ENCODE measurements at places on chromosomes 16 and 17.
A peak's percentile ranks its signal among the peaks of the same experiment; 100 is the strongest.

- no peak for DNase-seq
Measured at GRCh38 chr16:8864480-8865110, 4.2 kb downstream of the CARHSP1 start.

- no peak for DNase-seq
Measured at GRCh38 chr16:67845291-67846062, 1.3 kb upstream of the NUTF2 start.

- DNase-seq, result peak; percentile 79
Measured at GRCh38 chr17:45160447-45161287, 1.0 kb upstream of the HEXIM2 start.

- no peak for DNase-seq
Measured at GRCh38 chr17:4504188-4504587, 5.5 kb downstream of the SPNS2 start.

DNA sequence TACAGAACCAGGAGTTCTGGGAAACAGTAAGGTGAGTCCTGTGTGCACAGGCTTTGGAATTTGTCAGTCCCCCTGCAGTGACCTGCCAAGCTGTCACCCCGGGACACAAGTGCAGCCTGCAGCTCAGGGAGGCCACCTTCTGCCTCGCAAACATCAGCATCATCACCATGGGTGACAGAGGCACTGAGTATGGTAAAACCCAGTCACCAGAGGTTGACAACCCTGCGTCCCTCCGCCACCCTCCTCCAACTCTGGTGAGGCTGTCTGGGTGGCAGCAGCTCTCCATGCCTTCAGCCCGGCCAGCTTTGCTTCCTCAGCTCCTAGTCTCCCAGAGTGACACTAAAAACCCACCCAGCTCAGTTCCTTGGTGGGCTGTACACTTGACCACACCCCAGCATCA lies 221.0 kb downstream of the CPPED1 start:
- DNase-seq, result no peak

GRCh38 chr16:76123966-76124365 lies 153.2 kb upstream of the CNTNAP4 start:
- no peak for DNase-seq

- no peak for DNase-seq
Measured at GRCh38 chr16:19366391-19366790, 51.3 kb upstream of the TMC5 start.

GRCh38 chr17:68600931-68601564 lies at the start of gene FAM20A:
Gene FAM20A (minus strand): TSS chr17:68601367. CDS start chr17:68600666, 701 bp downstream.
- DNase-seq, result no peak

GRCh38 chr17:55717898-55718735 lies 4.5 kb downstream of the TMEM100 start:
- peak; percentile 72 for DNase-seq

GRCh38 chr17:47811709-47812108 lies 9.9 kb downstream of the OSBPL7 start:
- no peak for DNase-seq

- no peak for DNase-seq
Measured at GRCh38 chr16:11429823-11430222, 84.6 kb downstream of the RMI2 start.

GRCh38 chr17:65565559-65565958 lies 4.1 kb upstream of the AXIN2 start:
- DNase-seq, result no peak

- DNase-seq, result peak; percentile 66
Measured at GRCh38 chr16:17397499-17397891, 73.3 kb downstream of the XYLT1 start.

DNA sequence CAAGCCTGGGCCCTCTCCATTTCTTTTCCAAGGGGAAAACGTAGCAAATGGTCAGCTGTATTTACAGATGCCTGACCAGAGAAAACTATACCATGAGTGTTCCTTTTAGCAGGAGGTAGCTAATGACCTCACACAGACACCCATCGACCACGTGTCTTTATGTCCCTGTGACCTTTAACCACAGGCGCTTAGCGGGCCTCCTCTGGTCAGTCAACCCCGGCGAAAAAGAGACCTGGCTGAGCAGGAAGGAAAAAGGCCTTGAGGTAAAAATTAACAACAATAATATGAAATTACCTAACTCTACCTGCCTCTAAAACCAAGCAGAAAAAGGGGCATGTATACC lies 9.1 kb downstream of the NUDT16L1 start:
- no peak for DNase-seq

- peak; percentile 70 for DNase-seq
Measured at GRCh38 chr17:68514831-68515635, 2.8 kb downstream of the PRKAR1A start.

DNA sequence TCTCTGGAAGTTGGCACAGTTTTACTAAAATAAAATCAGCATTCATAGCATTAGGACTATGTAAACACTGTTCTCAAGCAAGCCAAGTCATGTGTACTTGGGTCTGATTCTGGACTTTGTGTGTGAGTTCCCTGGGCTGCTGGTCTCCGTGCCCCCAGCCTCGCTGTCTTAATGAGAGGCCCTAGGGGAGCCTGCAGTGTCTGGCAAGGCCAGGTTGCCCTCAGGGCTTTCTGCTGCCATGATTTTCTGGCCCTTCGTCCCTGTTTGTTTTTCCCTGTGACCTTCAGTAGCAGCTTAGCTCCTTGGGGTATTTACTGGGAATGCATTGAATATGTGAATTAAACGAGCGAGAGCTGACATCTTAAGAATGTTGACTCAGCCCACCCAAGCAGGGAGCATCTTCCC lies 161.8 kb downstream of the RPTOR start:
- DNase-seq, result no peak

- DNase-seq, result no peak
Measured at GRCh38 chr17:58228679-58229078, 9.6 kb upstream of the MKS1 start.

- no peak for DNase-seq
Measured at GRCh38 chr16:68126395-68126794, 41.2 kb downstream of the NFATC3 start.

GRCh38 chr17:75335315-75335714 lies 46.1 kb upstream of the SLC25A19 start:
- no peak for DNase-seq

- no peak for DNase-seq
Measured at GRCh38 chr16:4935241-4935855, 1.6 kb downstream of the PPL start.

- no peak for DNase-seq
Measured at GRCh38 chr17:64066716-64067115, 46.3 kb upstream of the ICAM2 start.

- no peak for DNase-seq
Measured at GRCh38 chr17:65092262-65092661, 35.7 kb upstream of the GNA13 start.

DNA sequence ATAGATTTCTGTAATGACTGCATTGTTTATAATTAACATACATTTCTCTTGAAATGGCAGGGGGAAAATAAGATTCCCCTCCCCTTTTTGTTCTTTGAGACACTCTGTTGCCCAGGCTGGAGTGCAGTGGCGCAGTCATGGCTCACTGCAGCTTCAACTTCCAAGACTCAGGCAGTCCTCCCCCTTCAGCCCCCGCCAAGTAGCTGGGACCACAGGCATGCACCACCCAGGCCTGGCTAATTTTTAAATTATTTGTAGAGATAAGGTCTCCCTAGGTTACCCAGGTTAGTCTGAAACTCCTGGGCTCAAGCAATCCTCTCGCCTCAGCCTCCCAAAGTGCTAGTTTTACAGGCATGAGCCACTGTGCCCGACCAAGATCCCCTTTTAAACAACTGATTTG lies 67.7 kb downstream of the KATNIP start:
- no peak for DNase-seq

DNA sequence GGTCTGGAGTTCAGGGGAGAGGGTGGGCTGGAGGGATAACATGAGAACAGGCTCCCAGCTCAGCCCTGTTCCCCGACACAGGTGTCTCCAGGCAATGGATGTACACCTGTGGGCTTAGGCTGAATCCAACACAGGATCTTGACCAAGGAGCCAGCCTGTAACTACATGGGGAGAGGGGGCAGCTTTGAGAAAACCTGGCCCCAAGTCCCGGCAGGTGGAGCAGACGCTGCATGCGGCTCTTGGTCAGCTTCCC lies 73.3 kb upstream of the TOB1 start:
- no peak for DNase-seq

DNA sequence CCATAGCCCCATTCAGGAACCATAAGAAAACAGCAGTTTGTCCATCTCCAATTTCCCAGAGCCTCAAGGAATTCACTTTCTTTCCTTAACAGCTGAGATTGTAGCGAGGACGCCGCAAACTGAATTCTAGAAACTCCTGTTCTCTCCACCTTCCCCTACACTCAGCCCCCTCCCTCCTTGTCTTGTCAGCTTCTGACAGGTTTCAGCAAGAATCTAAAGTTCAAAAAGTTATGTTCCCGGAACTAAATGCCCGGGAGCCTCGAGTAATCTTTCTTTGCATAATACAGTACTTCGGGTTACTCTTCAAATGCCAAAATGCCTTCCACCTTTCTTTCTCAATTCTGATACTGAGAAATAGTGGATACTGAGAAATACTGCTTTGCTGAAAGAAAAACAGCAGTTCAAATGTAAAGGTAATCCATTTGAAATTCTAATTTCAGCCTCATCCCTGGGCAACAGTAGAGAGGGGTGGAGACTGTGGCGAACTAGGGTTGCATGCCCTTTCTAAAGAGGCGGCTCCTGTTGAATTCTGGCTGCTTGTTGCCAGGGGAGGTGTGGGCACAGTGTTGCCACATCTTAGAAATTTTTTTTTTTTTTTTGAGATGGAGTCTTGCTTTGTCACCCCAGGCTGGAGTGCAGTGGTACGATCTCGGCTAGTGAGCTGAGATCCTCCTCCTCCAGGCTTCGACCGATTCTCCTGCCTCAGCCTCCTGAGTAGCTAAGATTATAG lies 63.5 kb upstream of the USP7 start:
- DNase-seq, result no peak

DNA sequence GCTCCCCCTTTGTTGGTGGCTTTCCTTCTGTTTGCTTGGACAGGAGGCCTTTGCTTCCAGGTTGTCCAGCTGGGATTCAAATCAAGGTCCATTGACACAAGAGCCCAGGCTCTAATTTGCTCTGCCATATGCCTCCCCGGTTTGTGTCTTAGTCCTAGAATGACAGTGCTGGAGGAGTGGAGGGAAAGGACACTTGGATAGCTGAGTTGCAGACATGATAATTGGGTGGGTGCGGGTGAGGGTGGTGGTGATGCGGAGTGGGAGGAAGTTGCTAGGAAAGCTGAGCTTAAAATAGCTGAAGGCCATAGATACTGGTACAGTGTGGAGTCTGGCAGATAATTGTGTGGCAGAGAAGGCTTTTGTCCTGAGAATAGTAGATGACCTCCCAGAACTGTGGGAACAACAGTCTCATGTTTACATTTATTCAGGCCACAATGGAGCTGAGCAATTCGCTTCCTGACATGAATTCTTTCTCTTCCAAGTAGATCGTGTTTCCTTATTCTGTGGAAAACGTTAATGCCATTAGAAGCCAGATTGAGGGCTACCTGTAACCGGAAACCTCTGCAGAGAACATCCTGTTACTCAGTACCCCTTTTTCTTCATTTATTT lies 23.8 kb downstream of the SEC14L1 start:
- DNase-seq, result peak; percentile 17

DNA sequence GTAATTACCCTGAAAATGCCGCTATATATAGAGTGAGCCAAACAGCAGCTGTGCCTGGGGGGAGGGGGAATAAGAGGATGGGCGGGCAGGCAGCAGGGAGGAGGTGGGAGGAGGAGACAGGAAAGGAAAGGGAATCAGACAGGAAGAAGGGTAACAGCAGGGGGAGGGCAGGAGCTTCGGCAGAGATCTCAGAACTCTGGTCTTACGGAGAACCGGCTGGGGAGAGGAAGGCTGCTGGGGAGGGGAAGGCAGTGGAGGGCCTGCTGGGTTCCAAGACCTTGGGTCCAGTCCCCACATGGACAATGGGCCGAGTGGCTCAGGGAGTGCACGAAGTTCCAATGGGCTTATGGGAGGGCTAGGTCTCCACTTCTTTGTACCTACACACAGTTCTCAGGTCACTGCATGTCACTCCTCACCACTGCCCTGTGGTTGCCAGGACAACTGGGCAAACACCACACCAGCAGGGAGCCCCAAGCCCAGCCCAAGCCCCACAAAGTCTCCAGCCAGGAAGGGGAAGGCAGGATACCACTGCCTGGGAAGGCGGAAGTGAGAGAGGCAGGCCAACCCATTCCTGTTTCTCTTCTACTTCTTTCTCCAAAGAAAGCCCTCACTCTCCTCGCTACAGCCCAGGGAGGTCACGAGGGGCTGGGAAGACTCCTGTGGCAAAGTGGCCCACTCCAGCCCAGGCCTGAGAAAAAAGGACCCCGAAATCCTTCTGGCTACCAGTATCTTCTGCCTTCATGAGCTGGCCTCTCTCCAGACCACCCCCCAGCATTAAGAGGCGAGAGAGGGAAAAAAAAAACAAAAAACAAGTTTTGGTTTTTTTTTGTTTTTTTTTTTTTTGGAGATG lies 25.3 kb downstream of the G6PC3 start:
- DNase-seq, result peak; percentile 96

- no peak for DNase-seq
Measured at GRCh38 chr17:31064707-31065106, 30.1 kb upstream of the NF1 start.

GRCh38 chr17:67044940-67045339 lies 586 bp downstream of the CACNG1 start:
- DNase-seq, result no peak

- no peak for DNase-seq
Measured at GRCh38 chr16:72042157-72042660, 12.1 kb upstream of the HP start.

GRCh38 chr17:1934901-1935300 lies 90.2 kb downstream of the RTN4RL1 start:
- no peak for DNase-seq

- no peak for DNase-seq
Measured at GRCh38 chr16:24077292-24077691, 178.8 kb upstream of the CACNG3 start.

GRCh38 chr17:77280304-77281121 lies 139.7 kb downstream of the SEC14L1 start:
- DNase-seq, result peak; percentile 63

GRCh38 chr17:79203016-79203415 lies 128.4 kb downstream of the ENGASE start:
- no peak for DNase-seq

DNA sequence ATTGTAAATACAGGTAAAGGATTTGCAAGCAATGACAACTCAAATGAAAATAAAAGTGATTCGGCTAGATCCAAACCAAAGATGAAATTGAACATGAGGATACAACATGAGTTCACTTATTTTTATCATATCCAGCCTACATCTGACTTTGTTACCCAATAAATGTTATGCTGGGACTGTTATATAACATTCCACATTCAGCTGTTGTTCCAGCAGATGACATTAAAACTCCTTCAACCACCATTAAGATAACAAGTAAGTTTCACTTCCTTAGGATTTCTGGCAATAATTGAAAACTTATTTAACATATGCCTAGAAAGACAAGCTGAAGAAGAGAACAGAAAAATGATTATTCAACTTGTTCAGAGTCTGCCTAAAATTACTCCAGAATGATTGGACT lies 729.4 kb downstream of the CDH11 start:
- no peak for DNase-seq

- peak; percentile 38 for DNase-seq
Measured at GRCh38 chr16:70777973-70778406, 23.0 kb downstream of the VAC14 start.
